ENCODE measurements at places on chromosomes 6 and 20.
A peak's percentile ranks its signal among the peaks of the same experiment; 100 is the strongest.

- no peaks in the 10 kb centered on the region for H3K27me3 ChIP-seq
- H3K36me3 ChIP-seq = no peaks in the 10 kb centered on the region
- no peak overlapping the region for H3K27ac ChIP-seq
- no peak for DNase-seq
These were observed 578.3 kb downstream of the HACE1 start for GRCh38 chr6:104281370-104281769.

- no peak overlapping the region for H3K27ac ChIP-seq
- H3K4me3 ChIP-seq = no peak overlapping the region
- no peaks in the 10 kb centered on the region for H3K4me1 ChIP-seq
- H3K27me3 ChIP-seq = no peaks in the 10 kb centered on the region
- DNase-seq = no peak
These were observed 217.0 kb upstream of the CST7 start for GRCh38 chr20:24732076-24732475.

GRCh38 chr20:654417-654750 is 1.4 kb upstream of the SRXN1 start:
- peaks cover 18% of the 10 kb centered on the region for H3K27me3 ChIP-seq
- DNase-seq = no peak
- H3K4me1 ChIP-seq = no peaks in the 10 kb centered on the region
- H3K36me3 ChIP-seq = no peaks in the 10 kb centered on the region

DNA sequence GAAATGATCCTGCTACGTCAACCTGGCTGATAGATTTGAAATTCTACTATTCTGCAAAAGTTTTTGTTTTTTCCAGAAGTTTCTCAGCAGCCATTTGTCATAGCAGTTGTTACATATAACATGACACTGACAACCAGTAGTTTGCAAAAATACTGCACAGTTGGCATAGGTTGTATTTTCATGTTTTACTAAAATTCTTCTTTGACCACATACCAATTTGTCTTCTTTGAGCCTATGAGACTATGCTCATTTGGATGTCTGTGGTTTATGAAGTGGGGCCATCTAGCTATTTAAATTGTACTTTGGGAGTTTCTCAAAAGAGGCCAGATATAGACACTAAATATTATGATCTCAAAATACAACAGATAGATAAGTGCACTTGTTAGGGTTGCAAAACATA is 104.9 kb upstream of the PREP start:
- no peaks in the 10 kb centered on the region for H3K36me3 ChIP-seq
- no peak overlapping the region for H3K27ac ChIP-seq
- H3K4me1 ChIP-seq = no peaks in the 10 kb centered on the region
- H3K4me3 ChIP-seq = no peak overlapping the region
- DNase-seq = no peak
- no peaks in the 10 kb centered on the region for H3K27me3 ChIP-seq

DNA sequence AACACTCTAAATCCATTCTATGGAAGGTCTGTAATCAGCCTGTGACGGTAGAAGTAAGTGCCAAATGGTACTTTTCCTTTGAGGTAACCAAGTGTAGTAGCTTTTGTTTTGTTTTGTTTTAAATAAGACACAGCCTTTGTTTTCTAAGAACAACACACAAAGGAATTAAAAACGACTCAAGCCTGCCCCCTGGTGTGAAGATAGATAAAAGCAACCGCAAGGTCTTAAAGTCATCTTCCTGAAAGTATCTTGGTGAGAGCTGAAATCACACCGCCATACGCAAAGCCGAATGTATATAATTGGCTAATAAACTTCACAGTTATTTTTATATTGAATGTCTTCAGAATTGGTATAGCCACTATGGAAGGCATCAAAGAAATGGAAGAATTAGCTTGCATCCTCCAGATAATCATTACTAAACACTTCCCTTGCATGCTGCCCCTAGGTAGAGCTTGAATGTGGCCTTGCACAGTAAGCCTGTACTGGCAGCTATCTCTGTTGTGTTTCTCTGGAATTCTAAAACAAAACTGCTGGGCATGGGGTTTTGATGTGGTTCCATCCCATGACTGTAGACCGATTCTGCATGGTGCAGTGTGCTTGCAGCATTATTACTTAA is 95.6 kb downstream of the LAMP5 start:
- no peak overlapping the region for H3K27ac ChIP-seq
- peak; percentile 66 for DNase-seq
- no peak overlapping the region for H3K4me3 ChIP-seq

DNA sequence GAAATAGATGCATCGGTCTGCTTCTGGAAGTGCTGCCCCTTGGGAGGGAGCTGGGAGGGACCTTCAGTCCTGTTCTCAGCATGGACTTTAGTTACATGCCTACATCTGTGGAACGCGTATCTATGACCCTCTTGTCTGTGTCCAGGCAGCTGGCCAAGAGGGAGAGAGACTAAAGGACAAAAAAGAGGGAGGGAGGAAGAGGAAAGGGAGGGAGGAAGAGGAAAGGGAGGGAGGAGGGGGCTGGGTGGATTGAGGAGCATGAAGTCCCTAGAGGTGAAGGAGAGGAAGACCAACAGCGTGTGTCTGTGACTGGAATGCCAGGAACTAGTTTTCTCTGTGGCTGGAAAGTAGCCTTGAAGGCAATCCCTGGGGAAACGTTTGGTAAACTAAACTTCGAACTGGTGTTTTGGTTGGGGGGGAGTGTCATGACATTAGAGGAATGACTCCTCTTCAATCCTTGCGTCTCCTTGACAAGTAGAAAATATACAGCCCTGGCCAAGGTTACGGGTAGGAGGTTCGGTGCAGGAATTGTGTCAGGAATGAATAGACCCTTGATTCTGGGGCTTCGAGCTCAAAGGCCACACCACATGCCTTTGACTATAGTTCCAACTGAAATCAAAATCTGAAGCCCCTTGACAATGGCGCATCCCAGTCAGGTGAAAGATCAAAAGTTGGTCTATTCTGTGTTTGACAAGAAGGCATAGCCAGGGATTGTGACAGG is 52.0 kb upstream of the PLEKHG1 start:
- H3K27ac ChIP-seq = no peak overlapping the region
- peaks cover 15% of the 10 kb centered on the region for H3K27me3 ChIP-seq
- H3K4me1 ChIP-seq = no peaks in the 10 kb centered on the region
- no peak overlapping the region for H3K4me3 ChIP-seq
- no peaks in the 10 kb centered on the region for H3K36me3 ChIP-seq

DNA sequence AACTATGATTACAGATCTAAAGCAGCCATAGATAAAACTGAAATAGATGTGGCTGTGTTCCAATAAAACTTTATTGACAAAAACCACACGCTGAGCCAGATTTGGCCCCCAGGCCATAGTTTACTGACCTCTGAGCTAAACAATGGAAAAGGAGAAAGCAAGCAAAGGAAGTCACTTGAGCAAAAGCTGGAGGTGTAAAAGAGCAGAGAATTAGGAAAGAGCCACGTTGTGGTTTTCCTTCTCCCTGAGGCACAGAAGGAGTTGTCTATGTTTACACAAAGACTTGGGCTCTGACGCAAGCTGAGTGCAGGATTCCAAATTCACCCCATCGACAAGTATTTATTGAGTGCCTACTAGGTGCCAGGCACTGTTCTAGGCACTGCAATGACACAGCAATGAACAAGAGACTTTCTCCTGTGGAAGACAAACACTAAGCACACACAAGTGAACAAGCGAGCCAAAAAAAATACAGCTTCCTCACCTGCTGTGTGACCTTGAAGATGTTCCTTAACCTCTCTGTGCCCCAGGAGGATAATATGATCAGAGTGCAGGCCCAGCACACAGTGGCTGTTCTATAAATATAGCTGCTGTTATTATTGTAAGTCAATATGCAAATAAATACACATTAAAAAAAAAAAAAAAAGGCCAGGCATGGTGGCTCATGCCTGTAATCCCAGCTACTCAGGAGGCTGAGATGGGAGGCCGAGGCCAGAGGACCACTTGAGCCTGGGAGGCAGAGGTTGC is 75.4 kb upstream of the PTPN1 start:
- H3K4me3 ChIP-seq = no peak overlapping the region
- H3K36me3 ChIP-seq = no peaks in the 10 kb centered on the region
- peaks cover 2% of the 10 kb centered on the region for H3K27me3 ChIP-seq
- H3K4me1 ChIP-seq = no peaks in the 10 kb centered on the region
- H3K27ac ChIP-seq = no peak overlapping the region
- DNase-seq = no peak

GRCh38 chr20:62313460-62314338 is 10.9 kb downstream of the ADRM1 start:
- no peaks in the 10 kb centered on the region for H3K27me3 ChIP-seq
- no peaks in the 10 kb centered on the region for H3K4me1 ChIP-seq
- no peak for DNase-seq
- no peak overlapping the region for H3K27ac ChIP-seq

- H3K27me3 ChIP-seq = peaks cover 29% of the 10 kb centered on the region
- no peak for DNase-seq
- H3K27ac ChIP-seq = no peak overlapping the region
- no peaks in the 10 kb centered on the region for H3K36me3 ChIP-seq
- no peak overlapping the region for H3K4me3 ChIP-seq
These were observed 50.4 kb downstream of the PDE7B start for GRCh38 chr6:135901774-135902524.

GRCh38 chr20:59145924-59146779 is 17.5 kb upstream of the ZNF831 start:
- no peak overlapping the region for H3K4me3 ChIP-seq
- no peaks in the 10 kb centered on the region for H3K27me3 ChIP-seq

- no peaks in the 10 kb centered on the region for H3K27me3 ChIP-seq
- no peak overlapping the region for H3K27ac ChIP-seq
- no peaks in the 10 kb centered on the region for H3K36me3 ChIP-seq
- no peaks in the 10 kb centered on the region for H3K4me1 ChIP-seq
- H3K4me3 ChIP-seq = no peak overlapping the region
These were observed 84.4 kb downstream of the SAMD3 start for GRCh38 chr6:130138116-130138908.

GRCh38 chr6:137497721-137498463 is 3.7 kb upstream of the OLIG3 start:
- H3K4me1 ChIP-seq = peaks cover 9% of the 10 kb centered on the region
- DNase-seq = no peak
- no peak overlapping the region for H3K4me3 ChIP-seq
- H3K27me3 ChIP-seq = no peaks in the 10 kb centered on the region
- H3K36me3 ChIP-seq = no peaks in the 10 kb centered on the region

GRCh38 chr6:158057213-158057987 is 75.7 kb downstream of the SYNJ2 start:
- peaks cover 29% of the 10 kb centered on the region for H3K36me3 ChIP-seq
- H3K27ac ChIP-seq = no peak overlapping the region
- H3K4me1 ChIP-seq = no peaks in the 10 kb centered on the region

- no peaks in the 10 kb centered on the region for H3K36me3 ChIP-seq
- no peaks in the 10 kb centered on the region for H3K27me3 ChIP-seq
- H3K4me3 ChIP-seq = no peak overlapping the region
- no peak overlapping the region for H3K27ac ChIP-seq
- no peaks in the 10 kb centered on the region for H3K4me1 ChIP-seq
These were observed 287.6 kb downstream of the ESR1 start for GRCh38 chr6:152094992-152095592.

DNA sequence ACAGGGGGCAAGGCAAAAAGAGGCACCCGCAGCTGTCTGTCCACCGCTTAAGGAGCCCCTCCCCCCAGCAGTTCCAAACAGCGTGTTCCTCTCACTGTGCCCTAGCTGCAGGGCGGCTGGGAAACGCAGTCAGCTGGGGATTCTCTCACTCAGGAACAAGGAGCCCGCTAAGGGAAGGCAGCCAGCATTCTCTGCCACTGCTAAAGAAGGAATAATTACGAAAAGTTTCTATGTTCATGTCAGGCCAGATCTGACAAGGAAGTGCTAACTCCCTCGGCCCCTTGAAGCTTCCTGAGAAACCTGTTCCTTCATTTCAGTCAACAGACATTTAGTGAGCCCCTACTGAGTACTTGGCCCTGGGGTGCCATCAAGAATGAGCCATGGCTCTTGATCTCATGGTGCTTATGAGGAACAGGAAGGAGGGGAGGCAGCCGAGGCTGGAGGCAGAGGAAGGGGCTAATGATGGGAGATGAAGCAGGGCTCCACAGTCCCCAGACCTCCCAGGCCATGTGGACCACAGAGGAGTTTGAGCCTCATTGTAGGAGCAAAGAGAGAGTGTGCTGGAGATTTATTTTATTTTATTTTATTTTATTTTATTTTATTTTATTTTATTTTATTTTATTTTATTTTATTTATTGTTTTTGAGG is 101.7 kb upstream of the PMEPA1 start:
- DNase-seq = no peak
- no peak overlapping the region for H3K27ac ChIP-seq
- H3K27me3 ChIP-seq = peaks cover 12% of the 10 kb centered on the region
- H3K36me3 ChIP-seq = no peaks in the 10 kb centered on the region
- H3K4me3 ChIP-seq = no peak overlapping the region
- H3K4me1 ChIP-seq = no peaks in the 10 kb centered on the region
